NCI-H2171 (cell line): ENCODE measurements at places on chromosomes 12 and 14.
A peak's percentile ranks its signal among the peaks of the same experiment; 100 is the strongest.

GRCh38 chr14:92544051-92544720 is 30.6 kb downstream of the RIN3 start:
- DNase-seq, result no peak

GRCh38 chr14:92315050-92315805 is 7.7 kb upstream of the SLC24A4 start:
- no peak for DNase-seq

DNA sequence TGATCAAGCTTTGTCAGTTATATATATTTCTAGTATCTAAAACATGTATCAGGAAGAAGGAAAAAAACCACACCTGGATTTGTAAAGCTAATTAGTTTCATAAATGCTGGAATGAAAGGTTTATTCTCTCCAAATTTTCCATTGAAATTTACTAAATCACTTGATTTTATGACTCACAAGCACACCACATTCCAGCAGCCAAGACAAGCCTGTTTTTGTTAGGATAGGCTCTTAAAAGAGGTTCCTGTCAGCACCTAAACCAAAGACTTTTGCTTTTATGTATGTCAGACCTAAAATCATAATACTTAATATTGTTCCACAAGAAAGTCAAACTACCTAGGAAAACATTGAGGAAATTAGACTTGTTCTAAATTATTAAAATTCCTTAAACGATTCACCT is 85.3 kb upstream of the PAWR start:
- no peak for DNase-seq

DNA sequence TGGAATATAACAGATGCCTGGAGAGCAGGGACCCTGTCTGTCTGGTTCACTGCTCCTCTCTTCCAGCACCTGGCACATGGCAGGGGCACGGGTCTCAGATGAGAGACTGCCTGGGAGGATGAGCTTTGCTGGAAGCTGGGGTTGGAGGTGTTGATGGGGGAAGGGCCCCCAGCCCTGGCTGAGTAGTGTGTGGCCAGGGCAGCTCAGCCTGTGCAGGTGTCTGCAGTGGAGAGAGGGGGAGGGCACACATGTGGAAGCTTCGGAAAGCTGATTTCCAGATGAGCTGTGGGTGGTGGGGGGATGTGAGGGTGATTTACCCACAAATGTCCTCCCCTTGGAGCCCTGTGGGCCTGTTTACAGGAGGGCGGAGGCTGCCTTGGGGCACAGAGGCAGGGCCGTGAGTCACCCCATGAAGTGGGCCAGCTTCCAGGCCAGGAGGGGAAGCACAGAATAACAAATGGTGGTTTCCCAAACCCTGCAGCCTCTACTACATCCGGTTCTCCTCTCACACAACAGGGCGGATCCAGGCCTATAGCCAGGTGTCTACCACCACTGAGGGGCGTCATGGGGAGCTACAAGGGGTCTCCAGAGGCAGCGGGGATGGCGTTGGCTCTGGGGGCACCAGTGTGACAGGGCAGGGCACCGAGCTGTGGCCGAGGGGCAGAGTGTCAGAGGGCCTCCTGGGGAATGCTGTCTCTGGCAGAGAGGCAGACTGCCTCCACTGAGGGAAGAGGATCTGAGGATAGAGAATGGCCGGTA is 11.0 kb downstream of the KRT7 start:
- peak; percentile 14 for DNase-seq

DNA sequence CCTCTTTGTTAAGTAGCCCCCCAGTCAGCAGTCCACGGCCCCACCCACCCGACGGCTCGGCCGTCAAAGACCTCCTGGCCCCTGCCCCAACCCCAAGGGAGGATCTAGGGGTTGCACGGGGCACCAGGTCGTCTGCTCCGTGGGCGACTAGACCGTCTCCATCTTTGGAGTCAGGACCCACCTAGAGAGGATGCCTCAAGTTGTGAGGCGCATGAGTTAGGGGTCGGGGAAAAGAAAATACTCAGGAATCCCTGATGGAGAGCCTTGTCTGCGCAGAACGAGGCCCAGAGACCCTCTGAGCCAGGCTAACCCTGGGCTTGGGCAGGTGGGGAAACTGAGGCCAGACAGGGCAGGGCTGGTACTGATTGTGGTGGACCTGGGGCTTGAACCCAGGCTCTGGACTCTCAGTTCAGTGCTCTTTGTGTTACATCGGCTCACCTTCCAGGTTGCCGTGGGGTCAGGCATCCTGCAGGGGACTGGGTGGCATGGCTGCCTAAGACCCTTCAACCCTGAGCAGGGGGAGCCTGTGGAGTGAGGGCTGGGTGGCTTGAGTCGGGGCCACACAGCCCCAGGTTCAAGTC is 839 bp downstream of the OTUB2 start:
- no peak for DNase-seq

GRCh38 chr12:17278946-17279345 is 673.0 kb upstream of the LMO3 start:
- DNase-seq, result no peak

- DNase-seq, result no peak
Measured at GRCh38 chr12:41186026-41186425, 2.1 kb upstream of the PDZRN4 start.

- DNase-seq, result peak; percentile 40
Measured at GRCh38 chr12:123761841-123762714, at the start of gene DNAH10. Gene DNAH10, plus strand, starts transcription at chr12:123762301. Its CDS starts 36 bp downstream, at chr12:123762337.

- no peak for DNase-seq
Measured at GRCh38 chr12:57460468-57460784, 841 bp downstream of the GLI1 start.

DNA sequence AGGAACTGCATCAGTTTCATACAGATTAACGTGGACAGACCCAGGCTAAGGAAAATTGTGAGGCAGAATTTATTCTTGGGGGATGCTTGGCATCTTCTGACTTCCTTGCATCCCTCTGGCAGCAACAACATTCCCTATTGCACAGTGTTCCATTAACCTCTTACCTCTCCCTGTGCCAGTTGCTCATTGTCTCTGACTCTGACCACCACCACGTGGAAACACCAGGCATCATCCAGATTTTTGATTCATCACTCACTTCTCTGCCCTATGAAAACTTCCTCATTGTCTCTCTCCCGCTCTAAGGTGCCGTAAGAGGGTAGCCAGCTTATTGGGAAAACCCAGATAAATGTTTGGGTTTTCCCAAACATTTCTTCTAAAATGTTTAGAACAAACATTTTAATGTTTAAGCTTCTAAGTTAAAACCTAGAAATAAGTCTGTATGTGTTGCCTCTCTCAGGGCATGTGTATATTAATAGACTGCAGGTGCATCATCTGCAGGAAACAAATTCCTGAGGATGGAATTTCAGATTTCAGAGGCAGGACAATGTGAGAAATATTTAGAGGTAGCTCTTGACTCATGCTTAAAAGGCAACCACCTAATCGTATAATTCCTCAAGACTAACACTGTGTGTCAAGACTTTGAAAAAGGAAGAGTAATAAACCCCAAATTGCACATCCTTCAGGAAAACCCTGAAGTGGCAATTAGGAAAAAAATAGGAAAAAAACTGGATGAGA is 64.5 kb upstream of the SLC35F4 start:
- no peak for DNase-seq

- no peak for DNase-seq
Measured at GRCh38 chr14:93319958-93320357, 12.9 kb downstream of the BTBD7 start.

GRCh38 chr14:74500417-74501134 is 7.0 kb downstream of the ISCA2 start:
- no peak for DNase-seq

DNA sequence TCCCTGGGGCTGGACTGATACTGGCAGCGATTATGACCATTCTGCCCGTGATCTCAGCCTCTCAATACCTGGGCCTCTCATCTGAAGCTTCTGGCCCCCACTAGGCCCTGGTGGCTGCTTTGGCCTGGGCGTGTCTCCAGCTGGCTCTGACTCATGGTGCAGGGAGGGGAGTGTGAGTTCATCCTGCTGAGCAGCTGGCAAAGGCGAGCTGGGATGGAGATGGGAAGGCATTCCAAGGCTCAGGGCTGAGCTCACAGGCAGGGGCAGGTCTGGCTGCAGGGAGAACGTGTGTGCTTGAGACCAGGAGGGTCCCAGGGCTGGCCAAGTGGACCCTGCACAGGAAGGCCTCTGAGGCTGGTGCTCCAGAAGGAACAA is 221.8 kb downstream of the TMEM121 start:
- peak; percentile 41 for DNase-seq
